Omental fat pad (tissue), 4 donors: ENCODE measurements at places on chromosomes 1 and 21.

GRCh38 chr1:43414634-43415223, 25.0 kb downstream of the SZT2 start:
- DNase-seq = peak; percentile 65

DNA sequence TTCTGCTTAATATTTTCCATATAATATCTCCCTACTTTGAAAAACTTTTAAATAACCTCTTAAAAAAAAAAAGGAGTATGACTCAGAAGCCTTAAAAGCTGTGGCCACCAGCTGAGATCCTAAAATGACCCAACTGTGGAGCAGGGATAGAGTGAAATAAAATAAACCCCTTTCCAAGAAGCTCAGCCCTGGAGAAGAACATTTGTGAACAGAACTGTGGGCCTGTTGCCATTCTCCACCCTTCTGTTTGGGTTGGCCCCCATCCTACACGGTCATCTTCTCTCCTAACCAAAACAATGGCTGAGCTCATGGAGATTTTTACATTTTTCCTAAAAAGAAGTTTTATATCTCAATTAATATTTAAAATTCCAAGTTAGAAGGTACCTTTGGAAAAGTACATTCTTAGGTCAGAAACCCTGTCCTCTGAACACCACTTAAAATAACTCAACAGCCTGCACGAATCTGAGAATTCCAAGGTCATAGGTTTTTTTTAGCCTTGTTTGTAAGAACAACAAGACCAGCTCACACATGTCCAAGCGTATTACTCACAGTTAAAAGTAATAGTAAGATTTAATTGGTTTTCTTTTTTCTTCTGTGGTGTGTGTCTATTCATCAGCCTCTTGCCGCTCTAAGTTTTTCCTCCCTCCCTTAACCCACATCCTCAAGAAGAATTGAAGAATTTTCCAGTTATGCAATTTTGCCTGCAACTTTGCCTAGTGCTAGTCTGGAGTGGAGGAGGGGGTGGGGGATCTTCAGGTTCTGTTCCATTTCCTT, 107.7 kb upstream of the ERRFI1 start:
- no peak for DNase-seq

DNA sequence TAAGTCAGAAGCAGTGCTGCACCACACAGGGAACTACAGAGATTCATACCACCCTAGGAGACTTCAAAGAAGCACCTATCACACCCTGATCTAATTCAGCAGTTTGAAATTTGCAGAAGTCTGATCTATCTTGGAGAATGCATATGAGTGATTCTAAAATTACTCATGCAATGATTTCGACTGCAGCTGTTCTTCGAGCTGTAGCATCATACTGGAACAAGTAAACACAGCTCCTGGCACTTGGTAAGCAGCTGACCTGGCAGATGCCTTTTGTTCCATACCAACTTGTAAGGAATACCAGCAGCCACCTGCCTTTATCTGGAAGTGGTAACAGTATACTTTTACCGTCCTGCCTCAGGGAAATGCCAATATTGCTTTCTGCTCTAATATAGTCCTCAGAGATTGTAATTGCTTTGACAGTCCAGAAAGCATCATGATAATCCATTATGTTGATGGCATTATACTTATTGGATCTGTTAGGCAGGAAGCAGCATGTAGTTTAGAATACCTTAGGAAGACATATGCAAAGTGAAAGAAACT, 25.7 kb downstream of the AADACL4 start:
- no peak for DNase-seq

- no peak for DNase-seq
These were observed 462.5 kb downstream of the SETD4 start for GRCh38 chr21:35597750-35598339.

GRCh38 chr1:77234096-77234495, 14.9 kb upstream of the PIGK start:
- no peak for DNase-seq

DNA sequence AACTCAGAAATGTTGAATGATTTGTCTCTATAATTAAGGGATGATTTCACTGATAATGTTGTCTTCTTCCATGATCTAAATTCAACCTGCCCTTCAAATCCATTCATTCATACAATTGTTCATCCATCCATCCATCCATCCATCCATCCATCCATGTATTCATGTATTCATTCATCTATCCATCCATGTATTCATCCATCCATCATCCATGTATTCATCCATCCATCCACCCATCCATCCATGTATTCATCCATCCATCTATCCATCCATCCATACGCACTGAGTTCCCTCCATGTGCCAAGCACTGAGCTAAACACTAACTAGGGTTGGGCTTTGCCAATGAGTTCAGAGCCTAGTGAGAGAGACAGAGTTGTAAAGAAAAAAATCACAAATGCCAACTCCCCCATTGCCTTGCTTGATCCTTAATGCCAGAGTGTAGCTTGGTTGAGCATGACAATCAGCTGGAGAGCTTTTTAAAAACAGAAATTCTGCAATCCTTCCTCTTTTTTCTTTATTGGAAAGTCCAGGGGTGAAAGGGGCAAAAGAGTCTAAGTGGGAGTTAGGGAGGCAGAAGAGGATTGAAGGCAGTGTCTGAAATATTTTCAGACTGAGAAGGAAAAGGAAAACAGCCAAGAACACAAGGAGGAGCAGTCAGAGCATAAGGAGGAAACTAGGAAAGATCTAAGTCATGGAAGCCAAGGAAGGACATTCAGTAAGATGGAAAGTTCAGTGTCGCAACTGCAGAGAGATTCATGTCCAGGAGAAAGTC, 92.4 kb upstream of the ERG start:
- no peak for DNase-seq

DNA sequence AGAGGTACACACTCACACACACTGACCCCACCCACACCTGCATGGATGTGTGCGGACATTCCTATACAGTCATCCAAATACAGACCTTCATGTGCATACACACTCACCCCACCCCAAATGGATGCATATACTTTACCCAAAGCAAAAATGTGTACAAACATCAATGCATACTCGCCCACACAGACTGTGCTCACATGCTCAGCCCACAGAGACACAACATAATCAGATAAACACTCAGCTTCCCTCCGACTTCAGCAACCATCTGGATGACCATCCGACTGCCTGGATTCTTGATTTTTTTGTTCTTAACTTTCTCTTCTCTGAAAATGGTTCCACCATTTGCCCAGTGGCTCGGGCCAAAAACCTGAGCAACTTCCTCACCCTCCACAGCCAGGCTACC, 24.4 kb upstream of the GJB5 start:
- DNase-seq = no peak

DNA sequence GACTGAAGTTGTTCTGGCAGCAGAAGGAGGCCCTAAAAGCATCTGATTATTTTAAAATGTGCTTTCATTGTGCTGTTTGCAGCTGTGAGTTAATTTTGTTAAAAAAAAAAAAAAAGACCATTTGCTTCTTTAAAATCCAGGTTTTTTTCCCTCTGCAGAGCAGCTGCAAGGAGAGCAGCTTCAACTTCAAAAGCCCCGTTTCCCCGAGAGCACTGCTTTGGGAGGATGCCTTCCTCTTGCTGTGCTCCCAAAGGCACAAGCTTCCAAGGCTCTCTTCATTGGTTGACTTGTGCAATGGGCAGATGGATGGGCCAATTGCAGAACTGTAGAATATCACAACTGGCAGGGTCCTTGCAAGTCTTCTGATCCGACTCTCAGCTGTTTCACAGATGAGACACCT, 459.2 kb upstream of the PKN2 start:
- DNase-seq = no peak

- DNase-seq = no peak
These were observed 11.2 kb upstream of the DPH2 start for GRCh38 chr1:43958351-43959255.

DNA sequence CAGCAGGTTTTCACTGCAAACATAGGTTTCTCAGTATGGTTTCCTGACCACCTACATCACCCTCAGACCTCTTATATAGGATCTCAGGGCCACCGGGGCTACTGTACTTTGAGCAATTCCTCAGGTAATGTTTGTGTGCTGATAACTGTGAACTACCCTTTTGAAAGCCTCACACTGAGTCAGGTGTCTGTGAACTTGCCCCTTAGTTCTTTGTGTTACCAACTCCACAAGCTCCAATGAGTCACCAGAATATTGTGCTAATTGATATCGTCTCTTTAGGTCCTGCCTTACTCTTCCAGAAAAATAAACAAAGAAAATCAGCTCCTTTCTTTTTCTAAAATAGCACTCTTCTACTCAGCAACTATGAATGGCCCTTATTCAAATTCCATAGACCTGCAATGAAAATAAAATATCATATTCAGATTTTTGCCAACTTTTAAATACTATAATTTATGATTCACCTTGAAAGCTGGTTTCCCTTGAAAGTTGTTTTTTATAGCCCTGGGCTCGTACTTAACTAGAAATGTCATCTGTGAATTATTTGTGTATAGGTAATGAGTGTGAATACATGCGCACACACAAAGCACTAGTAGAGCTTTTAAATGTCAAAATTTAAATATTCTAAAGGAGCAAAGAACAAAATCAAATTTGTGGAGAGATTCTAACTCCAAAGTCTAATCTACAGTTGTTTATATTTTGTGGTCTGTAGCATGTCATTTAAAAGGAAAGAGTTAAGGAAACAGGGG, 88.1 kb upstream of the WARS2 start:
- no peak for DNase-seq

DNA sequence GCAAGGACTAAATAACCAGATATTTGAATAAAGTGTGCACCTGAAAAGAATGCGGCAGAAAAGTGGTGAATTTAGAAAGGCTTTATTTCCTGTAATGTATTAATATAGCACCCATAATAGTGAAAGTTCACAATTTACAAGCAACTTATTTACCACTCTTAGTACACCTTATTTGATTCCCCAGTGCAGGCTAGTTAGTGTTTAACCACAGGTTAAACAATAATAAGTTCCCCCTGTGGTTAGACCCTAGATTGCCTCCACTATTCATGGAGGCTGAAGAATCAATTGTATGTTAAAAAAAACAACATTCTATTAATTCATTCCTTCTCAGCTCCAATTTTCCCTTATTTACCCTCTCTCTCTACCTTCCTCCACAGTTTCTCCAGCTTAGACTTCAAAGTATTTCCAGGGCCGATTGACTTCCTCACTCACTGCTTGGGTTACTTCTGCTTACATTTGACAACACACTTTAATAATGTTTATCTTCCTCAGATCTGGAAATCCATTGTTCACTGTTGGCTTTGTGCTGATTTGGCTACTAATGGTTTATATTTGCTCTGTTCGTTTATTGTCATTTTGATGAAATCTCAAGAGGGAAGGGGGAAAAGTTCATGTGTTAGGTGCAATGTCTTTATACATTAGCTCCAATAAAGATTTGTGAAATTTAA, 796.3 kb downstream of the BRINP3 start:
- no peak for DNase-seq

DNA sequence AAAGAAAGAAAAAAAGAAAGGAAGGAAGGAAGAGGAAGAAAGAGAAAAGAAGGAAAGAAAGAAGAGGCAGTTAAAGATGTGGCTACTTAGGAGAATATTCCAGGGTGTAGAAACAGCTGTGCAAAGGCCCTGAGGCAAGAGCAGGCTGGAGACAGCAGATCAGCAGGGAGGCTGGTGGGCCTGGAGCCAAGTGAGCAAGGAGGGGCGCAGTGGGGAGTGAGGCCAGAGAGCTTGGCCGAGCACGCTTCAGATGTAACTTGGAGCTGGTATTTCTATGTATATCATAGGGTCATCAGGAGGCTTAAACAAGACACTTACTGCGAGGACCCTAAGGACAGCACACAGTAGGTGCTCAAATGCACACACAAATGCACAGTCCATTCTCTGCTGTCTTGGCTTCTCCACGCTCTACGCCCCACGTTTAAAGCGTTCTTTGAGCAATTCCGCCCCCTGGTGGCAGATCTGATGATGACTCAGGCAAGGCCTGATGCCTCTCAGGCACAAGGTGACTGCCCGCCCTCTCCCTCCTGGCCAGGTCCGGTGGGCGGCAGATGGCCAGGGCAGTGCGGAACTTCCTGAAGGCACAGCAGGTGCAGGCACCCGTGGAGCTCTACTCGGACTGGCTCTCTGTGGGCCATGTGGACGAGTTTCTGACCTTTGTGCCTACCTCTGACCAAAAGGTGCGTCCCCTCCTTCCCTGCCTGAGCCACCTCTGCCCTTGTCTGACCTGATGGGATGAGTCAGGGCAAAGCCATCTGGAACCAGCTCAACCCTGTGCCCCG, 11.9 kb upstream of the PADI3 start:
- DNase-seq = peak; percentile 98

GRCh38 chr21:36134803-36135390, at the start of gene CBR3:
TSS of gene CBR3 (plus strand) at chr21:36135079. CDS start at chr21:36135193, 114 bp downstream.
- DNase-seq = peak; percentile 54

DNA sequence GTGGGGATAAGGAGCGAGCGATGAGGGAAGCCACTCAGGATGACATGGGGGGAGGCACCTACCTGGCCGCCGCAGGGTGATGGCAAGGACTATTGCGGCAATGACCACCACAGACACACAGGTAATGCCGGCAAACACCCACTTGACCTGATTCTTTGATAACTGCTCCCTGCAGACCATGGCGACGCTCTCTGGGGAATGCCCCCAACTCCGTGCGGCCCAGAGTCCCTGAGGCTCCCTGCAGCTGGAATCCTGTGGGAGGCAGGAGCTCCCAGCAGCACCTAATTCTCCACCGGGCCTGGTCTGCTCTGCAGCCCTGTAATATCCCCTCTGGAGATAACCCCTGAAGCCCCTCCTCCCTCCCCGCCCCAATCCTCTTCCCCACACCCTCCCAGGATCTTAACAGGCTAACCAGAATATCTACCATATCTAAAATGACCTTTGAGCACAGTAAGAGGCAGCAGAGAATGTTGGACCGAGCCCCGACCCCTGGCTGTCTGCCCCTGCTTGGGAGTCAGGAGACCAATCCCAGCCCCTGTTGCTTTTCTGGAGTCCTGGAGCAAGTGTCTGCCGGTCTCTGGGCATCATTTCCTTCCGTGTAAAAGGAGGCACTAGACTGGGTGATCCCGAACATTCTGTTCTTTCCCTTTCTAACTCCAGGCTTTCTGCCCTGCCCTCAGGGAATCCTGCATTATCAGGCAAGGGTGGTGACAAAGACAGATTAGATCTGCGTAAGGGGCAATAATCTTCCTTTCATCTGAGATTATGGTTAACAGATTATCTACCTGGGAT, at the start of gene FAM151A:
Gene FAM151A, minus strand, starts transcription at position 310 of the 792 bp plus-strand sequence. Its CDS starts 130 bp downstream, at position 180.
- no peak for DNase-seq

DNA sequence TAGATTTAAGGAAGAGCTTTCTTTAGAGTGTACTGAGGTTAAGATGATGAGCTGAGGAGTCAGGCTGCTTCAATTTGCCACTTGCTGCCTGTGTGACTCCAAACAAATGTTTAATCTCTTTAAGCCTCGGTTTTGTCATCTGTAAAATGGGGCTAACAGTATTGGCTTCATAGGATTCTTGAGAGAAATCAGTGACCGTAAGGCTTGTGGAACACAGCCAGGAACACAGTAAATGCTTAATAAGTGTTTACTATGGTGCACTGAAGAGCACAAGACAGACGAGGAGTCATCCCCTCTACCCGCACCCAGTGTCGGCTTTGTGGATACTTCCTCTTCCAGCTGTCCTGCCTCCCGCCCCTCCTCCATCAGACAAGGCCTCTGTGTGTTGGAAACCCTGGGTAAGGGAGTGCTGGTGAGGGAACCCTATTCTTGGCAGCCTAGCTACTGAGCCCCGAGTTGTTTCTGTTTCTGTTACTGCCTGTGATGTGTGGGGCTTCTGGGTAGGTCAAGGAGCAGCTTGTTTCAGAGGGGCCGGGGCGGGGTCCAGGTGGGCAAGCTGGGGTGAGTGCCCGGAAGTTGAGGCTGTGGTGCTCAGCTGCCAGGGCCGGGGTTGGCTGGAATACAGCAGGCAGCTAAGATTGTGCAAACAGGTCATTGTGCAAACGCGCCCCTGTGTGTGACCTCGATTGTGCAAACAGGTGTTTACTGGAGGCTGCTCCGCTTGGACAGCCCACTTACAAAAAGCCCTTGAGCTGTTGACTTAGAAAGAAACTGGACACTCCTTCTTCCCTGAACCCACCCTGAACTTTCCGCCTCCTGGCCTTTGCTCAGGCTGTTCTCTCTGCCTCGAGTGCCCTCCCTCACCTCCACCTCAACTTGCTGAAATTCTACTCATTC, 4.0 kb upstream of the CSF3R start:
- peak; percentile 45 for DNase-seq
